HT-29 (cell line): ENCODE measurements at places on chromosomes 11 and 22.

DNA sequence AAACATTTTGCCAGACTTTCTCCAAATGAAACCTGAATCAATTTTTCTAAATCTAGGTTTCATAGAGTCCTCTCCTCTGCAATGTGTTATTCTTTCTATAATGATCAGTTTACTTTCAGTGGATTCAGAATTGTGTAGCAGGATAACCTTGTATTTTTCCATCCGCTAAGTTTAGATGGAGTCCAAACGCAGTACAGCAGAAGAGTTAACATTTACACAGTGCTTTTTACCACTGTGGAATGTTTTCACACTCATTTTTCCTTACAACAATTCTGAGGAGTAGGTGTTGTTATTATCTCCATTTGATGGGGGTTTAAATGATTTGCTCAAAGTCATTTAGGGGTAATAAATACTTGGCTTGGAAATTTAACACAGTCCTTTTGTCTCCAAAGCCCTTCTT lies 9.6 kb downstream of the RAG1 start:
- DNase-seq = no peak

DNA sequence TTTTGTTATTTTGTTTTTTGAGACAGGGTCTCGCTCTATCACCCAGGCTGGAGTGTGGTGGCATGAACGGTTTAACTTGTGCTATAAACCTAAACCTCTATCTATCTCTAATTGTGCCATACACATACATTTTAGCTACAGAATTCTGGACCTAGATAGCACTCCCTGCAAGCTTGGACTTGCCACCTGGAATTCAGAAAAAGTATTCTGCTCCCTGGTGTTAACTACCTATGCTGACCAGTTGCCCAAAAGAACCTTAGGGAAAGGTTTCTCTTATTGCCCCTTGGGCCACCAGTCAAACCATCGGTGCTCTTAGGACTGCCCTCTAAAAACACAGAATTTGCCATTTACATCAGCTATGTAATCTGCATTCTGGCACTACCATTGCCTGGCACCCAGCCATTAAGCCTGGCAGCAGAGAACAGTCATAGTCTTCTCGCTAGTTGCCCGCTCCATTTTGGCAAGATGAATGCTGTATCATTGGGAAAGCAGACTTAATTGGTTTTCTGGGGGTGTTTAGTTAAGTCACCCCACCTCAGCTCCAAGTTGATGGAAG lies 55.3 kb downstream of the ETS1 start:
- no peak for DNase-seq

DNA sequence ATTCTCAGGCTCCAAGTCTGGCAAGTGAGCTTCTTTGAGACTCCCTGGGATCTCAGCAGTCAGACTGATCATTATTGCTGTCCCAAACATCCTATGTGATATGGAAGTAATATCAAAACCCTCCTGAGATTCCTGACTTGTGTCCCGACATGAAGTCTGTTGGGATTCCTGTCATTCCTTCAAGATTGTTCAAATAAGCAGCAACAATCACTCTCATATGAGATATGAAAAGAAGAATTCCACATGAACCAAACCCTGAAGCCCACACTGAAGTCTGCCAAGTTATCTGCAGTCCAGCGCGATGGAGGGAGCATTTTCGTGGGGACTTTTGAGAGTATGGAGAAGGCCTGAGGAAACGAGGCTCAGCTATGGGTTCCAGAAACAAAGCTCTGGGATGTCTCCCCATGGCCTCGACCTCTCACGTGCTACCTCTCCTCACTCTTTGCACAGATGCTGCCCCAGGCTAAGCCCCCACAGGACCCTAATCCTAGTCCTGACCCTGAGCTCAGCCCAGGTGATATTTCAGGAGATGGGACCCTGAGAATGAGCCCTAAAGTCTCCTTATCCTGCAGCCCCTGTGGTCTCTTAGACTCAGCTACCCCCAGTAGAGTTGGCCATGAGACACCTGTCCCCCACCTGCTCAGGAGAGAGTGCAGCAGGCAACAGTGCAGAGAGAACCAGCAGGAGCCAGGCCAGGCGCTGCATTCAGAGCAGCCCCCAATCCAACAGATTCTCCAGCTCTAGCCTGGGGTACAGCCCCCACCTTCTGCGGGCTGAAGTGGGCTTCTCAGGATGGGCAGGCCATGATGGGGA lies 100.2 kb downstream of the GGTLC2 start:
- DNase-seq = no peak

DNA sequence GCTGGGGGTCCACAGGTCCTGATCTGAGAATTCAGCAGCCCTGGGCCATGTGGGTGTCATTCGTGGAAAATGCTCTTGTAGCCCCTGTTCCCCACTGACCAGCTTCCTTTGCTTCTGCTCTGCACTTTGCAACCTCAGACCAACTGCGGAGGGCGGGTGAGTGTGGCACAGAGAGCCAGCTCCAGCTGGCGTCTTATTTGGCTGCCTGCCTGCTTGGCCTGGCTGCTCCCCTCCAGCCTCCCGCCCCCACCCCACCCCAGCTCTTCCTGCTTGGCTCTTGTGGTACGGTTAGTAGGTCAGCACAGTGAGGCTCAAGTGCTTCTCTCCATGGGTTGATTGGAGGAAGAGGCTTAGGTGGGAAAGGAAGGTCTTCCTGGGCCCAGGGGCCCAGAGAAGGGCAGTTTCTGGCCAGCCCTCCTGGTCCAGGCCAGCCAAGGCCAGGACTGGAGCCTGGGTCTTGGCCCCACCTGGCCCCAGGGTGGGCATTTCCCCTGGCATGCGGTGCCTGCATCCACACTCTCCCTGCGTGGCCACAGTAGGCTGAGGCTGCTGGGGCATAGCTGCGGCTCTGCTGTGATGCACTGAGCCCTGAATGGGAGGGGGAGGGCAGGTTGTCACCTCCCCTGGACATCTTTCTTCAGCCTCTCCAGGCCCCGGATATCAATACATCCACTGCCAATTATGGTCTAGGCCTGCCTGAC lies 26.5 kb downstream of the MYO7A start:
- DNase-seq = no peak

DNA sequence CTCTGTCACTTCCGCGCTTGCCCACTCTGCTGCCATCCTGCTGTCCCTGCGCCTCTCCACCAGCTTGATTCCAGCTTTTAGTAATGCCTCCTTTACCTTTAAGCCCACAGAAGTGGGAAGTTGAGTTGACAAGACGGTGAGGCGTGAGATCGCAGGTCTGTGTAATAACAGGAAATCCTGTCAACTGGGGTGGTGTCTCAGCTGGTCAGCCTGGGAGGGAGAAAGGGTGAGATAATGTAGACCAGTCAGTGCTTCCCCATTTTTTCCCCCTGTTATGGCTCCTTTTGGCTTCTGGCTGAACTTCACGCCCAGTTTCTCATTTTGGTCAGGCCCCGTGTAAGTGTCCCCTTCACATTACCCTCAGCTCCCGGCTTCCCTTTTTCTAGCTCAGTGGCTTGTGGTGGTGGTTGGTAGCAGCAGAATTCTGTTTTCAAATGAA lies 98.9 kb downstream of the TRAF6 start:
- no peak for DNase-seq
